ENCODE measurements at places on chromosomes 5 and 9. TPM values are rescaled to one million over a fixed set of nuclear protein-coding genes. Genes with fewer than 3 reads are reported as not detected.

DNA sequence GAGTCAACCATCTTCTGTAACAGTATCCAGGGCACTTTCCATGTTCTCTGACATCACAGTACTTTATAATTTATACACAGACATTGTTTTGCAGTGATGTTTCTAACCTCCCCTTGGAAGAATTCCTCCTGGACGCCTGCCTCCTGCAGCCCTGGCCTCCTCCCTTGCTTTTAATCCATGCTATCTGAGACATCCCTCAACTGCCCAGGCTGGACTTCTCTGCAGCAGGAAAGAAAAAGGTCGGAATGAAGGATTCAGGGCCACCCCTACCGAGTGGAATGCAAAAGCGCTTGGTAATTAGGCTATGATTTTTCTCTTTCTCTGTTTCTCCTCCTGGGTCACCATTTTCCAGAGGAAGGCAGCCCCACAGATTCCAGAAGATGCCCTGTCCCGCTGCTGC is 47.0 kb upstream of the SHC3 start:
- no peak for DNase-seq

DNA sequence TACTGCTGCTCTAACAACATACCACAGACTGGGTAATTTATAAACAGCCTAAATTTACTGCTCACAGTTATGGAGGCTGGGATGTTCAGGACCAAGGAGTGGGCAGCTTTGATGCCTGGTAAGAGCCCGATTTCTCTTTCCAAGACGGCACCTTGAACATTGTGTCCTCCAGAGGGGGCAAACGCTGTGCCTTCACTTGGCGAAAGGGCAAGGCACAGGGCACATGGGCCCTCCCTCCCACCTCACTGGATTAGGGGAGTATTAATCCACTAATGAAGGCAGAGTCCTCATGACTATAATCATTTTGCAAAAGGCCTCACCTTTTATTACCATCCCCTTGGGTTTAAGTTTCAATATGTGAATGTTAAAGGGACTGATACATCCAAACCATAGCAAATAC is 397.7 kb downstream of the TMEM38B start:
- DNase-seq: no peak

Gene PDE6A
- 2.5 TPM for total RNA-seq

Gene SLC25A2
- 0.67 TPM for total RNA-seq

- DNase-seq: no peak
Observed at GRCh38 chr9:86328156-86328555, 26.1 kb downstream of the TUT7 start.

Measured in Caco-2 (cell line).